Activated T-helper 1 cell treated with anti-CD3 and anti-CD28 coated beads, Interleukin-2, amount 50 U/mL, for 16 hours (primary cell): ENCODE measurements at places on chromosomes 3 and 15.

- DNase-seq: no peak
Measured at GRCh38 chr15:83565553-83566159, 88.3 kb upstream of the ADAMTSL3 start.

DNA sequence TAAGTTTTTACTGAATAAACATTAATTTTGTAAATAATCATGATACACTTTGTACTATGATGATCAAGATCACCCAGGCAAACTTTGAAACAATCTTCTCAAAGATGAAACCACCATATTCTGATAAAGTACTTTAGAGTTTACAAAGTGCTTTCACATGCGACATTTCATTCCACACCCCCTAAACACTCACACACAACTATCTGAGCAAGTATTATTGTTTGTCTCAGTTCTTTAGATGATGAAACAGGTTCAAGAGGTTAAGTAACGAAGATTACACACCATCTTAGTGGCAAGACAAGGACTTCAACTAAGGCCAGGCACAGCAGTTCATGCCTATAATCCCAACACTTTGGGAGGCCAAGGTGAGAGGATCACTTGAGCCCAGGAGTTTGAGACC, 37.6 kb downstream of the ZNF148 start:
- no peak for DNase-seq

DNA sequence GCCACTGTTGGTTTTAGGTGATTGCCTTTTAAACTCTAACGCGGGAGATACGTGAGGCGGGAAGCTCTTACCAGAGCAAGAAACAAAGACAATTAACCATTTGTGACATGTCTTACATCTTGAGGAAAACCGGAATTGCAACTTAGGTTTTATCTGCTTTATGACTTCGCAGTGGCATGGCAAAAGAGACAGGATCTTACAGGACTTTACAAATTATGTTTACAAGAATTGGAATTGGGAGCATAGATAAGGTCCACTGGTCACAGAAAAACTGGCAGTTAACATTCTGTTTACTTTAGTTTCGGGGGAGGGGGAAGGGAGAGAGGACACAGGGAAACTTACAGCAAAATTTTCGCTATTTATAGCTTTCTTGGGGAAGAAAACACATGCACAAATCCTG, 1119.6 kb downstream of the ZPLD1 start:
- DNase-seq: no peak

DNA sequence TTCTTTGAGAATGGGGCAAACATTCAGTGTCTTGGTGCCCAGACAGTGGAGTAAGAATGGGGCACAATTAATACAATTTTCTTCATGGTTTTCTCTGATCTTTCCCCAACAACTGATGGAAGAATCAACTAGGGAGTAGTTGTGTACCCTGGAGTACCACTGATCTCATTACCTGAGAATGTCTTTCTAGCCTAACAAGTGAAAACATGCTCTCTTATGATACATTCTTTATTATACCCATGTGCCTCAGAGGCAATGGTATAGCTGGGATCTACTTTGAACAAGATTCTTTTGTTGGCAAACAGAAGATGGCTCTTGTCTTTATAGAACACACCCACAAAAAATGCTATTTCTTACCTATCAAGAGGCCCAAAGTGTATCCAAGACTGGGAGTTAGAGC, 250.6 kb upstream of the CMC1 start:
- DNase-seq: no peak

DNA sequence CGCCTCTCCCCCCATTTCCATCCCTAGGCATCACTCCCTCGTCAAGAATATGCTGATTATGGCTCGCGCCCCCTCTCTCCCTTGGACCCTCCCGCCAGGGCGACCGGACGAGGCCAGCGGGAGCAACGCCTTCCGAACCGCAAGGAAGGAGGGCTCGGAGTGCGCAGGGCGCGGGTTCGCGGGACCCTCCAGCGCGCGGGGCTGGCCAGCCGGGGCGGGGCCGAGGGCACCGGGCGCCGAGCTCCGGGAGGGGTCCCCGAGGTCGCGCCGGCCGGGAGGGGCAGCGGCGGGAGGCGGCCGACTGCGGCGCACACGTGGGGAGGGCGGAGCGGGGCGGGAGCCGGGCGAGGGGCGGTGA, 483 bp downstream of the EHD4 start:
- no peak for DNase-seq

GRCh38 chr3:43346978-43347749, 60.8 kb downstream of the SNRK start:
- no peak for DNase-seq

DNA sequence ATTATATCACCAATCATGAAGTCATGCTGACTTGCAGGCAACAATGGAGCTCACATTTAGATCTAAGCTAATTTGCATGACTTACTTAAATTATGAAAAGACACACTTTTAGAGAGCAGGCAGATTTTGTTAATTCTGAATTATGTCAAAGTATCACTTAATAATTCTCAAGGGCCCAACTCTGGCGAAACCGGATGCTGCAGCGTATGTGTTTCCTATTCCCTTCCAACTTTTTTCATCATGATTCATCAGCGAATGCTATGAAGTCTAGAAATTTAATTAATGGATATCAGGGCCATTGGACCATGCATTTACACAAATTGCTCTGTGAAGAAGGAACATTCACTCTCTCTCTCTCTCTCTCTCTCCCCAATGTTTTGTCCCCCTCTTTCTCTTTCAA, 63.5 kb upstream of the GOLGA8A start:
- DNase-seq: no peak

DNA sequence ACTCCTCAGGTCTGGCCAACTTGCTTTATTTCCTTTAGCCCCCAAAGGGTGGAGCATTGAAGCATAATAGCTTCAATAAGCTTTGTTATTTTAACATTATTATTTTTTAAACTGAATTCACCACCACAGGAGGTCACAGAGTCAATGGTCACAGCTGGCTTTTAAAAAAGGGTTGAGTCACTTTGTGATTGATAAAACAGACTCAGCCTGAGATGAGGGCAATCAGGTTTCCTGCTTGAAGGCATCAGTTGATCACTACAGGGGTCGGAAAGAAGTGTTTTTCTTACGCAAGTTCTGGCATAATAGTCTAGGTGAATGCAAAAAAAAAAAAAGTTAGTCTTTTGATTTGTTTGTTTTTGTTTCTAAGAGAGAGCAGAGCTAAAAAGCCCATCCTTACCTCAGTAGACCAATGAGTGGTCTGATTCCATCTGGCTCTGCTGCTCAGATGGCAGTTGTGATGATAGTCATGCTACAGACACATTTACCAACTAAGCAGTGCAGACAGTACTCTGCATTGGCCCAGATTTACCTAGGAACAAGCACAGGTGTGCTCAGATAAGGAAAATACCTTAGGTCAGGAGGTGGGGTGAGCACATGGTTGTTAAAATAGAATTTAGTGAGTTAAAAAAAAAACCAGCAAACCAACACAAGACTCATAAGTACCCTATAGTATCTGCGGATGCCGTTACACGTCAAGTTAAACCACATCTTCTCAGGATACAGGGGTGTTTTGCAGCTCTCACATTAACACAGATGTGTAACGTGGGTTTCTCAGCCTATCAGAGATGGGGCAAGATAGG, 22.6 kb downstream of the ZNF80 start:
- DNase-seq: no peak

- no peak for DNase-seq
Measured at GRCh38 chr3:10666621-10667020, 149.4 kb upstream of the SLC6A11 start.

DNA sequence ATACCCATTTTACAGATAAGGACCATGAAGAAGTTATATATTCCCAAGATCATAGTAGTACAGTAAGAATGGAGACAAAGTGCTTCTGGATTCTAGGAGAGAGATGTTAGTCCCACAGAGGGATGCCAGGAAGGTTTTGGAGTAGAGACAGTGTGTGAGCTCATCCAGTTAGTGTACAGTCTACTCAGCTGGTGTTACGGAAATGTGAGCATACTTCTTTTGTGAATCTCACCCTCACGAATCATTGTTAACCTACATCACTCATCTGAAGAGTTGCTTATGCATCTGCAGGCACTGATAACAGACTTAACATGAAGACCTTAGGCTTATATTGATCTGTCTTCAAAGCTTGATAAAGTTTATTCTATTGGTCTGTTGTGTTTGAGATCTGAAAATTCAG, 106.6 kb upstream of the PTPRG start:
- DNase-seq: no peak

DNA sequence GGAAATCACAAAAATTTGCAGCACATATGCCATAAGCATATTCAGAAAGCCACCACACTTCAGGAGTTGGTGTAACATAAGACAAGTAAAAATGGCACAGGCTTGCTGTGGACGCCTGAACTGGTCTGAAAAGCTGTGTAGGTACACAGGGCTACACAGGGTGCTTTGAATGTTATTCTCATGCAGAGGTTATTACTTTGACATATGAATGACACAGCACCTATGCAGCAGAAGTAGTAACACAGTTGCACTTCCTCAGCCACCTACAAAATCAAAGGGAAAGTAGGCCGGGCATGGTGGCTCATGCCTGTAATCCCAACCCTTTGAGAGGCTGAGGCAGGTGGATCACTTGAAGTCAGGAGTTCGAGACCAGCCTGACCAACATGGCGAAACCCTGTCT, 54.5 kb downstream of the OSBPL10 start:
- DNase-seq: no peak

- no peak for DNase-seq
Measured at GRCh38 chr3:31629054-31629453, 96.3 kb downstream of the STT3B start.

DNA sequence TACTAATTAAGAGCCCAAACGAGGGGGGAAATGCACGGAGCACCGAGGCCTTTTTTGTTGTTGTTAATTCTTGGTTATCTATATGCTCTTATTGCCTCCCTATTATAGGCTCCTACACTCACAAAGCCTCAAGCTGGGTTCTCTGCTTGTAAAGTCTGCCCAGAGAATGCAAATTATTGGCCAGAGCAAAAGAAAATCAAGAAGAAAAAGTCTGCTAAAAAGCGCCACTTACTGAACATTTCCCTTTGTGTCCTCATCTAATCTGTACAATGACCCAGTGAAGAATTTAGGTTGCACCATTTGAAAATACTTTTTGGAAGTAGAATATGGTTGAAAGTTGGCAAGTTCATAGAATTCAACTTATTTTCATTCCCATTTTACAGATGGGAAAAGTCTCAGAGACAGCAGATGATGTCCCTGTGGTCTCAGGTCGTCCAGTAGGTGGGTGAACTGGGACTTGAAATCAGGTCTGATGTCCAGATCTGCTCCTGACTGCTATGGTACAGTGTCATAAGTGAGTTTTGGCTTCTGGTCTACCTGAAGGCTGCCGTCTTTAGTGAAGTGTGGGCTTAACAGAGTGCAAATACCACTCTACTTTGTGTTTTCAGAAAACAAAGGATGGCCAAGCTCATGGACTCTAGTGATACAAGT, 1.1 kb upstream of the TNFAIP8L3 start:
- no peak for DNase-seq

- no peak for DNase-seq
Measured at GRCh38 chr3:142028243-142028777, 121.0 kb downstream of the TFDP2 start.

GRCh38 chr3:175003590-175003989, 144.5 kb downstream of the NAALADL2 start:
- DNase-seq: no peak

GRCh38 chr15:40871749-40872617, 2.1 kb downstream of the RHOV start:
- DNase-seq: no peak

DNA sequence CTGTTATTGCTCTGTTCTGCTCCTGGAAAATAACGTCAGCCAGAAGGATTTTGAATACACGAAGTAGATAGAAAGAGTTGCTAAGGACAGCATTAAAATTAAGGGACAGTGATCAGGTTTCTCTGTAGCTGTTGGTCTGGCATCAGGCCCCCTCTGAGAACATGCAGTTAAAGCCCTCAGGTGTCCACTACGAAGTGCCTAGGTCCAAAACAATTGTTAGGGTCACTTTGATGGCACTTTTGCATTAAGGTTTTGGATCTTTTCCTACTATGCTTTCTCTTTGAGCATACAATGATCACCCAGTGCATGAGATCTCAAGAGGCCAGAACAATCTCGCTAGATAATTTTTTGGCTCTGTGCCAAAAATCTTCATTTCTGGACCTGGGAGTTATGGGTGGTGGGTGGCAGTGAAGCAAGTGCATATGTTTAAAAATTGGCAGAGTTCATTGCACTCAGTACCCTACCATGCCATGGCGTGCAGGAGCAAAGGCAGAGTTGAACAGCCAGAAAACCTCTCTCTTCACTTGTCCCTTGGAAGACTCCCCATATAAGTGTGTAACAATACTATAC, 797.6 kb downstream of the ROBO2 start:
- no peak for DNase-seq

DNA sequence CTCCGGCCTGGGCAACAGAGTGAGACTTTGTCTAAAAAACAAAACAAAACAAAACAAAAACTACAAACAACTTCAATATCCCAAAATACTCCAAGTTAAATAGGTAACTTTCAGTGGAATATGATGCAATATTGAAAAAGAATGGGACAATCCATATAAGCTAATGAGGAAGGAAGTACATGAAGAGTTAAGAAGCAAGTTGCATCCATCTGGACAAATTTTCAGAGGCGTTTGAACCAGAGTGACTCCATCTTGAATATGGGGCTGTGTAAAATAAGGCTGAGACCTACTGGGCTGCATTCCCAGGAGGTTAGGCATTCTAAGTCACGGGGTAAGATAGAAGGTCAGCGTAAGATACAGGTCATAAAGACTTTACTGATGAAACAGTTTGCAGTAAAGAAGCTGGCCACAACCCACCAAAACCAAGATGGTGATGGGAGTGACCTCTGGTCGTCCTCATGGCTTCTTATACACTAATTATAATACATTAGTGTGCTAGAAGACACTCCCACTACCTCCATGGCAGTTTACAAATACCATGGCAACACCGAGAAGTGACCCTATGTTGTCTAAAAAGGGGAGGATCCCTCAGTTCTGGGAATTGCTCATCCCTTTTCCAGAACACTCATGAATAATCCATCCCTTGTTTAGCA, 58.1 kb upstream of the LCTL start:
- DNase-seq: no peak

GRCh38 chr3:2023959-2024358, 74.7 kb upstream of the CNTN4 start:
- no peak for DNase-seq

DNA sequence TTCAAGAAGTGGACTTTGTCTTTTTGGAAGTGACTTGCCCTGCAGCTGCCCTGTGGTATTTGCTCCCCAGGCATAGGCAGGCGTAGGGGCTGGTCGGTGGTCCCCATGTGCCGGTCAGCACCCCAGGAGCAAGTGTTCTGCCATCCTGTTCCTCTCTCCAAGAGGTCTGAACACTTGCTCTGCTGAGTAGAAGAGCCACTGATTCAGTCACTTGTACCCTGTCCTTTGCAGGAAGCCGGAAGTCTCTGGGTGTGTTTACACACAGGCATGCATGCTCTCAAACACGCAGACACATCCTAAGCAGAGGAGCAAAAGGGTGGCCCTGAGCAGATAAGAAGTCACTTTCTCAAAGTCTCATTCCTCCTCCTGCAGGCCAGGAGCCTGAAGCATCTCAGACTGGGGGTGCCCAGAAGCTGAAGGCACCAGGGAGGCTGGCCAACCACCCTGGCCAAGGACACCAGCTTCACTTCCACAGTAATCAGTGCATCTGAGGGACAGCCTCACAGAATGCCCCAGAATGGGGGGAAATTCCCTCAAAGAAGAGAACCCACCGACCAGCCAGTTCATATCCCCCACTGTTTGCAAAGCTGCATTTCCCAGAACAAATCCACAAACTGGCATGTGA, 88.7 kb upstream of the POMGNT2 start:
- no peak for DNase-seq

GRCh38 chr3:157626817-157627216, 123.6 kb upstream of the VEPH1 start:
- no peak for DNase-seq
